T follicular helper cell (primary cell): ENCODE measurements at places on chromosomes 4 and X.

GRCh38 chr4:152686452-152687013, 6.7 kb upstream of the TMEM154 start:
- no peak for DNase-seq

- no peak for DNase-seq
Observed at GRCh38 chr4:77994194-77994721, 62.9 kb upstream of the FRAS1 start.

GRCh38 chr4:123628288-123628687, 231.7 kb downstream of the SPRY1 start:
- DNase-seq = no peak

GRCh38 chr4:110681381-110681780, 58.5 kb upstream of the PITX2 start:
- DNase-seq = no peak

DNA sequence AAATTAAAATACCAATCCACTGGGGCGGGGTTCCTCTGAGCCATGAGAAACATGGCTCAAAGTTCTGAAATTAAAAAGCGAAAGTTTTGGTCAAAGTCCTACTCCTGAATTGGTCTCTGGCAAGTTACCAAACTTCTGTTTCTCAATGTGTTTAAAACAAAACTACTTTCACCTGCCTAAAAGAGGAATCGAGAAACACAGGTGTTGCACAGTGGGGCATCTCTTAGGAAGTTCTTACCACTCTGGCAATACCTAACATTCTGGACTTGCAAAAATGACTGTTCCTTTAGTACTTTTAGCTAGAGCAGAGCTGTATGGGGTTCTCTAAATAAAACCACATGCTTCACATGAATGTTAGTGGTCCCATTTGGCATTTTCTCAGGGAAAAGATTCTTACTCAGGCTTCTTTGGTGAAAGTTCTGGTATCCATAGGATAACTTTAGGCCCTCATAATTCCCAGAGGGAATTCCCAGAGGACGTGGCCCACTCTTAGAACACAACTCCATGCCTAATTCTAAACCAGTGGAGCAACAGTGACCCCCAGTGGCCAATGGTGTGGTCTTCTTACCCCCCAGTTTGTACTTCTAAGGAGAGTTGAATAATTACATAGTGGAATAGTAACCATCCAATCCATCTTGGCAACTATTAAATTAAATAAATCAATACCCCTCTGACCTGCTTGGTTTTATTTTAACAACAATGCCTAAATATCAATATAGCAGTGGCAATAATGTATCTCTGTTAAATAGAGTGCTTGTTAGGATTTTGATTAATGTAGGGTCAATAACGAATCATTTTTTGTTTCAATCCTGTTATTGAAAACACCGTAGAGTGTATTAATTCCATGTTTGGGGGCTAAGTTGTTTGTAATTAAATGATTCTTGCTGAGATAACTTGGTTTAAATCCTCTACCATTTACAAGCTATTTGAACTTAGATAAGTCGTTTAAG, 21.9 kb downstream of the BMP3 start:
- DNase-seq = peak; percentile 32

DNA sequence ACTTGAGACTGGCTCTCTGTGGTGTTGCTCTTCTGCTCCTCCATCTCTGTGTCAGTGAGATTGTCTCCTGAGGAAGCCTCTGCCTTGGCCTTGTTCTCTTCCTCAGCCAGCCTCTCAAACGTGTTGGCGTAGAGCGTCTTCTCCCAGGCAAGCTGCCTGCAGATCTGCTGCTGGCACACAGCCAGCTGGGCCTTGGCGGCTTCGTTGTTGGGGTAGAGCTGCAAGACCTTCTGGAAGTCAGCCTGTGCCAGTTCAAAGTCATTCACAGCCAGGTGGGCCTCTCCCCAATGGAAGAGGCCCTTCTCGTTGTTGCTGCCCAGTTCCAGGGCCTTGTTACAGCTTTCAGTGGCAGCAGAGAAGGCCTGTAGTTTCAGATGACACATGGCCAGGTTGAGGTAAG, 159.1 kb downstream of the NDST3 start:
- no peak for DNase-seq

GRCh38 chr4:169164669-169165415, 105.9 kb downstream of the SH3RF1 start:
- DNase-seq = no peak

DNA sequence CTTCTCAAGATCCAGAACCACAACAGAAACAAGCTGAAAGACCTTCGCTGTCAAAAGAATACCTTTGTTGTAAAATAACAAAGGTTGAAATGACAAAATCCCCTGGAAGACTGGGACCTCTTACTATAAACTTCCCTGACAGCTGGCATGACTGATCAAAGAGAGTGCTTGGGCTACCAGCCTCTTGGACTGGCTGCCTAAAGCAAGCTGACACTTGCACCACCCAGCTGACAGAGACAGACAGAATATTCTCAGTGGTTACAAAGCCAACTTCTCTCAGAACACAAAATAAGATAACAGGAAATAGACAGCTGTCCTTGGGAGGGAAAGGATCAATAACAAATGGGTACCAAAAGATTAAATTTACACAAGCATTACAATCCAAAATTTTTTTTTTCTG, 241.7 kb upstream of the SPOCK3 start:
- no peak for DNase-seq

GRCh38 chrX:1661922-1662221, 47.0 kb downstream of the ASMT start:
- DNase-seq = no peak

- no peak for DNase-seq
Observed at GRCh38 chr4:166594326-166594946, 639.9 kb downstream of the SPOCK3 start.

- no peak for DNase-seq
Observed at GRCh38 chr4:179941911-179942310, 2301.3 kb upstream of the TENM3 start.

DNA sequence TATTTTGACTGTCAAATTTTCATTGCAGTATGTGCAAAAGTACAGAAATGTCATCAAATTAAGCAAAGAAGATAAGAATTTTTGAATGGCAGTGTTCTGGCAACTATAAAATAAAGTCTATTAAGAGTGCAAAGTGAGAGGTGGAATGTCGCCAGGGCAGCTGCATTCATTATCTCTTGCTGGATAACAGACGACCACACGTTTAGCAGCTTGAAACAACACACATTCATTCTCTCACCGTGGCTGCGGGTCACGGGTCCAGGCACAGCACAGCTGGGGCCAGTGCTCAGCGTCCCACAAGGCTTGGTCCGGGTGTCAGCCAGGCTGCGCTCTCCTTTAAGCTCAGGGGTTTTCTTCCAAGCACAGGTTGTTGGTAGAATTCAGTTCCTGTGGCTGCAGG, 113.9 kb downstream of the GPR143 start:
- DNase-seq = no peak

DNA sequence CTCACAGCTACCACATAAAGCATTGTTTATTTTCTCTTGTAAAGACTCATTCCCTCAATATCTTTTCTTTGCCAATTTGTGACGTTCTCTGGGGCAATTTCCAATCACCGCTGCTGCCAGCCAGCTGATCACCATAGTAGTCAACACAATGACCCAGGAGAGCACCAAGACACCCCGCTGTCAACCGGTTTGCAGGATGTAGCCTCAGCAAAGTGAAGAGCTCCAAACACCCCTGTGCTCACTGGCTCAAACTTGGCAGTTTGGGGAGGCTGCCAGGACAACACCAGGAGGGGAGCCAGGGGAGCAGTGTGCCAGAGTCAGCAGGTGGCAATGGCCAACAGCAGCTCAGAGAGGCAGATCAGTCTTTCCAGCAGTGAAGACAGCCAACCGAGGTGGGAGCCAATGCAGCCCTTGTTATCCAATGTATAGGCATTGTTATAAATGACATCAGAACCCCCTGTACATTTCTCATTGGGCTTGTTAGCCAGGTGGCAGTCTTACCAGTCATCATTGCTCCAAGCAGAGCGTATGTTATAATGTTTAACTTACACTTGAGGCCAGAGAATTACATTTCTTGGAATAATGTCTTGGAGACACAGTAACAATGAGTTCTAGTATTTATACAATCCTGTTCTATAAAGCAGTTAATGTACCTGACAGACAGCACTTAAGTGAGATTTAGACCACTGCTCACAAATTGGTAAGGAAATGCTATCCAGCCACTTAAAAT, 274.9 kb upstream of the GK2 start:
- no peak for DNase-seq

DNA sequence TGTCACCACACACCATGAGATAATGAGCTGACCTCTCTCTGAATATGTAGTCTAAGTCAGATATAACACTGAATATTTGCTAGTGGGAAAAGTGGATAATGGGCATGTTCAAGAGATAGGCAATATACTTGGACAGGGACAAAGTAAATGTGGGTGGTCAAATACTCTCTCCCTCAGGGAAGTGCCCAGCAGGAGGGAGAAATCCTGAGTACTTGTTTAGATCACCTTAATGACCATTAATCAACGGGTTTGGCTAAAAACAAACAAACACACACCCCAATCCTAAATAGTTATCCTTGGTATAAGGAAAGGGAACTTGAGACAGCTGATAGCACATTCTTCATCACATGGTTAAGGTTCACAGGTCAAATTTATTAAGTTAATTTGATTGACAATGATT, 933.5 kb downstream of the C4orf33 start:
- DNase-seq = no peak

- no peak for DNase-seq
Observed at GRCh38 chr4:107027379-107027778, 8.7 kb downstream of the DKK2 start.

DNA sequence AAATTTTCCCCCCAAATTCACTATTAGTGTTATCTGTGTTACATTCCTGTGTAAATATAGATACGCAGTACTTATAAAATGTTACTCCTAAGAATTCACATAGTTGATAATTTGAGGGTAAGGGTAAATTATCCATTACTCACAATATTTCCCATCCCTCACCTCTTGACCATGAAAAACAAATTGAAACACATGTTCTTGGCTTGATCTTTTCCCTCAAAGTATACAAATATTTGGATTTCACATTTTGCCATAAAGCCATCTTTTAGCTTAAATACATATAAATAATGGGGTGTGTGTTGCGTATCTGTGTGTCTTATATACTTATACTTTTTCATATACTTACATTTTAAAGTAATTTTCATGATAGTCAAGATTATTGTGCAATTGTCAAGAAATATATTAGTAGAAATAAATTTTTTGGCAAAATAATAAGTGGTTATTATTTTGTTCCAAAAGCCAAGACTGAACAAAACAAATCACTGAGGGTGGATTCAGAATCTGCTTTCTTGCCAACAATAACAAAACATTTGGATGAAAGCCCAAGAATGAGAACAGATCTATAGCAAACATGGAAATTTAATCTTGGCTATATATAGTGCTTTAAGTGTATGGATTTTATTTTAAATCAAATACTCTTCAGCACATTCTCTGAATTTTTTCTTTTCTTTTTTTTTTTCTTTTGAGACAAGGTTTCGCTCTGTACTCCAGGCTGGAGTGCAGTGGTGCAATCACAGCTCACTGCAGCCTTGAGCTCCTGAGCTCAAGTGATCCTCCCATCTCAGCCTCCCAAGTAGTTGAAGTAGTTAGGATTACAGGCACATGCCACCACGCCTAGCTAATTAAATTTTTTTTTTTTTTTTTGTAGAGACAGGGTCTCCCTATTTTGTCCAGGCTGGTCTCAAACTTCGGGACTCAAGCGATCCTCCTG, 48.5 kb upstream of the PRSS48 start:
- DNase-seq = no peak

DNA sequence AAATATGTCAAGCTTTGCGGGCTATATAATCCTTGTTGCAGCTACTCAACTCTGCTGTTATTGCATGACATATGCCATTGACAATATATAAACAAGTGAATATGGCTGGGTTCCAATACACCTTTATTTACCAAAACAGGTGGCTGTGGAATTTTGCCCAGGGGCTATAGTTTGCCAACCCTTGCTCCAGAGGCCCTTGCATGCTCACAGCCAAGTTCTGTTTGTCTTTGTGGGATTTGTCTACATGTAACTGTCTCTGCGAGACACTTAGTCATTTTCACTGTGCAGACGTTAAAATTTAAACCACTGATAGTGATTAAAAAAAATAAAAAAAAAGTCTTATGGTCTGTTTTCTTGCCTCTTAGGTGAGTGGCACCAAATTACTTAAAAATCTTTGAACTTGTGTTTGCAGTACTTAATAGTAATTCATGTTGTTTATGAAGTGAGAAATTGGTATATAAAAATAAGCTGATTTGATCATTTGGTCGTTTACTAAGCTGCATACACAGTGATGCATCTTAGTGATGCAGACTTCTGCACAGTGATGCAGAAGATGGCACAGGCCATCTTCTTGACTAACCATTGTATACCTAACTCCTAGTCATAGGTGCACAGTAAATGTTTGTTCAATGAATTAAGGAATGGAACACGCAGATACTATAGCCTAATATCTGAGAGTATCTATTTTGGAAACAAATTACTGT, 170.9 kb downstream of the FRMPD4 start:
- DNase-seq = no peak

- DNase-seq = no peak
Observed at GRCh38 chr4:41507291-41507947, 30.5 kb upstream of the LIMCH1 start.

DNA sequence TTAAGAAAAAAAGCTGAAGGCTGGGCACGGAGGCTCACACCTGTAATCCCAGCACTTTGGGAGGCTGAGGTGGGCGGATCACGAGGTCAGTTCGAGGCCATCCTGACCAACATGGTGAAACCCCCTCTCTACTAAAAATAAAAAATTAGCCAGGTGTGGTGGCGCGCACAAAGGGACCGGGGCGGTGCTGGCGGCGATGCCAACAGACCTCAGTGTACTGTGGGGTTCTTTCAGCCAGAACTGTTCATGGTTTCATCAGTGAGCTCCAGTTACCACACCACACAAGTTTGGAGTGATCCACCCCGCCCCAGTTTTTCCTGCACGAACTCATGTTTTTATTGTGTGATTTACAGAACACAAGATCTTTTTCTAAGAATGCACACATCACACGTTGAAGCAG, 21.2 kb upstream of the IRAK1 start:
- no peak for DNase-seq

- DNase-seq = no peak
Observed at GRCh38 chr4:16090096-16090705, 6.4 kb upstream of the PROM1 start.

- DNase-seq = no peak
Observed at GRCh38 chr4:108047199-108047598, 57.5 kb downstream of the HADH start.

DNA sequence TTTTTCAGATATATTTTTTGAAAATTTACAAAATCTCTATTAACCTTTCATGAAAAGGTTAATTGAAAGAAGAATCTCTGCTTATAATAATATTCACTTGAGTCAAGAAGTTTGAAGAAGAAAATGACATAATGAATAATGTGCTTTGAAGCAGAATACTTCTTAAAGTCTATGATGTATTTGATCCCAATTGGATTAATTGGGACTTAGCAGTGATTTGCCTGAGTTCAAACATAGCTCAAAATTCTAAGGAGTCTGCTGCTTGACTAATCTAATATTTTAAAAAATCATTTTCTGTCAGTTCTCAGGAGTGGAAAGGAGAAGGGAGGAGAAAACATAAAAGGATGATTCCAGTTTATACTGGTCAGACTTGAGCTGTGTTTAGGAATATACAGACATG, 1150.4 kb upstream of the INTU start:
- DNase-seq = no peak
